Activated naive CD8-positive, alpha-beta T cell treated with anti-CD3 and anti-CD28 coated beads for 36 hours (primary cell): ENCODE measurements at places on chromosomes 12 and 14. TPM values are rescaled to one million over a fixed set of nuclear protein-coding genes. Genes with fewer than 3 reads are reported as not detected.

The DHRS2 gene
- total RNA-seq: 10.4 TPM

The GAS2L3 gene
- total RNA-seq: 1.3 TPM

GRCh38 chr14:101496776-101497683 lies 64.3 kb upstream of the DIO3 start:
- H3K27ac ChIP-seq: no peak overlapping the region
- DNase-seq: no peak
- H3K4me3 ChIP-seq: no peak overlapping the region
- peaks cover 18% of the 10 kb centered on the region for H3K27me3 ChIP-seq
- no peaks in the 10 kb centered on the region for H3K4me1 ChIP-seq
- H3K36me3 ChIP-seq: no peaks in the 10 kb centered on the region

DNA sequence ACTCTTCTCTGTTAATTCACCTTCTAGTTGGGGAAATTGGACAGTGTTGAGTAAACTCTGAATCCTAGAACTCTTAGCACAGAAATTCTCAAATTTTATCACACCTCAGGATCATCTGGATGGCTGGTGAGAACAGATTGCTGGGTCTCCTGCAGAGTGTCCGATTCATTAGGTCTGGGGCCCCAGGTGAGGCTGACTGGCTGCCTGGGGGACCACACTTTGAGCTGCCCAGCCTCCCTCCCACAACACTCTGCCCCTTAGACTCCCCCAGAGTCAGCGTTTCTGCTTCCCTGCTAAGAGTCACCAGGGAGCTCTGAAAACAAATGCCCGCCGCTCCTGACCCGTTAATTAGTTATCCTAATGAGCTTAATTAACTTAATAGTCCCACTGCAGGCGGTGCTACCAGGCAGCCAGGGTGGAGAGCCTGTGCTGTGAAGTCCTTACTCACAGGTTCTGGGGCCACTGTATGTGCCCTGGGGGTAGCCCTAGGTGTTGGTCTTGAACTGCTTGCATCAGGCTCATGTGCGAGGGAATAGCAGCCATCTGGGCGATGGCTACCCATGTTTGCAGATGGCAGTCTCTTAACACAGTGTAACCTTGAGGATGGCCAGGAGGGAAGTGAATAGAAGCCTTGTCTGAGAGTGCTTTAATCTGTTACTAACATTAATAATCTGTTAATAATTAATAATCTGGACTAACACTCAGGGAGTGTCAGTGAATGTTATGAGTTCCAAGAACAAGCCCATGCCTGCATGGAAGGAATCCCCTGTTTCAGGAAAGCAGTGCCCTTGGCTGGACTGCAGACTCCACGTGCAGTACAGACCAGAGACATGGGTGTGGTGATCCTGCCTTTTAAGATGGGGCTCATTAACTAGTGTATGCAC lies 35.6 kb downstream of the AACS start:
- H3K27ac ChIP-seq: no peak overlapping the region
- no peak overlapping the region for H3K4me3 ChIP-seq
- no peaks in the 10 kb centered on the region for H3K27me3 ChIP-seq
- peaks cover 12% of the 10 kb centered on the region for H3K4me1 ChIP-seq

- DNase-seq: no peak
- H3K36me3 ChIP-seq: no peaks in the 10 kb centered on the region
- H3K4me1 ChIP-seq: no peaks in the 10 kb centered on the region
- H3K27me3 ChIP-seq: peaks cover 36% of the 10 kb centered on the region
- no peak within 1 kb of the TSS for H3K27ac ChIP-seq
These were observed at the start of gene GLT1D1 for GRCh38 chr12:128852885-128853599. Gene GLT1D1 (plus strand): TSS chr12:128853478. CDS start chr12:128853582, 104 bp downstream.

GRCh38 chr12:105235281-105235731 lies 668 bp downstream of the APPL2 start:
- H3K36me3 ChIP-seq: peaks cover 2% of the 10 kb centered on the region
- H3K27me3 ChIP-seq: no peaks in the 10 kb centered on the region
- H3K4me1 ChIP-seq: peaks cover 44% of the 10 kb centered on the region
- H3K4me3 ChIP-seq: peak overlapping the region; percentile 88

GRCh38 chr14:94917041-94917600 lies 147.2 kb upstream of the GSC start:
- H3K36me3 ChIP-seq: no peaks in the 10 kb centered on the region
- no peak overlapping the region for H3K4me3 ChIP-seq
- DNase-seq: no peak
- H3K27me3 ChIP-seq: peaks cover 5% of the 10 kb centered on the region
- H3K27ac ChIP-seq: no peak overlapping the region

The BATF gene
- 47.9 TPM for total RNA-seq

- H3K27me3 ChIP-seq: peaks cover 42% of the 10 kb centered on the region
- no peak for DNase-seq
- no peak overlapping the region for H3K4me3 ChIP-seq
- peaks cover 8% of the 10 kb centered on the region for H3K4me1 ChIP-seq
- no peaks in the 10 kb centered on the region for H3K36me3 ChIP-seq
These were observed 6.5 kb downstream of the WNT5B start for GRCh38 chr12:1635301-1636095.

- no peak for DNase-seq
- H3K36me3 ChIP-seq: peaks cover 2% of the 10 kb centered on the region
- peaks cover 29% of the 10 kb centered on the region for H3K27me3 ChIP-seq
- no peak overlapping the region for H3K4me3 ChIP-seq
These were observed 9.8 kb downstream of the OR2AP1 start for GRCh38 chr12:55582066-55582465.

GRCh38 chr12:101878243-101878821 lies 952 bp downstream of the DRAM1 start:
- no peak for DNase-seq
- peak overlapping the region; percentile 91 for H3K4me3 ChIP-seq
- peaks cover 3% of the 10 kb centered on the region for H3K27me3 ChIP-seq
- peaks cover 16% of the 10 kb centered on the region for H3K4me1 ChIP-seq
- H3K27ac ChIP-seq: peak overlapping the region; percentile 75

GRCh38 chr14:89842837-89843236 lies 111.7 kb downstream of the EFCAB11 start:
- H3K4me3 ChIP-seq: no peak overlapping the region
- no peaks in the 10 kb centered on the region for H3K4me1 ChIP-seq
- DNase-seq: no peak
- H3K27ac ChIP-seq: no peak overlapping the region
- no peaks in the 10 kb centered on the region for H3K36me3 ChIP-seq

DNA sequence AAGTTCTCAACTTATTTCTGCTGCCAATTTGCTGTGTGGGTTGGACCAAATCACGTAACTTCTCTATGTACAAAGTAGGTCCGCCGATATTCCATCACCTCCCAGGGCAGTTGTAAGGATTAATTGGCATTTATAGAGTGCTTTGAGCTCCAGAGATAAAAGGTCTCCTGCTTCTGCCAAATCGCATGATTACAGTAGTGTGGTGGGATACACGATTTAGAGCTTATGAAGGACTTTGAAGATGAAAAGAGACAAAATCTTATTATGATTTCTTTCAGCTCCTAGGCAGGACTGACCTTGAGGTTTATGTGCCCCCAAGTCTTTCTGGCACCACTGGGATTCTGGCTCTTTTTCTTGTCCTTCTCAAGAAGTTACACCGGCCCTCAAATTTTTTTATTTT lies 84.7 kb downstream of the TBC1D30 start:
- H3K4me3 ChIP-seq: no peak overlapping the region
- H3K27ac ChIP-seq: no peak overlapping the region
- no peaks in the 10 kb centered on the region for H3K4me1 ChIP-seq
- H3K27me3 ChIP-seq: peaks cover 4% of the 10 kb centered on the region
- DNase-seq: no peak

The TEX52 gene
- not detected for total RNA-seq

- no peaks in the 10 kb centered on the region for H3K27me3 ChIP-seq
- DNase-seq: no peak
- no peak overlapping the region for H3K4me3 ChIP-seq
- H3K36me3 ChIP-seq: no peaks in the 10 kb centered on the region
- no peaks in the 10 kb centered on the region for H3K4me1 ChIP-seq
- H3K27ac ChIP-seq: no peak overlapping the region
These were observed 86.3 kb upstream of the PDZRN4 start for GRCh38 chr12:41101806-41102205.

The FBLN5 gene
- 1.6 TPM for total RNA-seq

GRCh38 chr12:102669056-102669455 lies 188.7 kb upstream of the IGF1 start:
- H3K36me3 ChIP-seq: no peaks in the 10 kb centered on the region
- peaks cover 15% of the 10 kb centered on the region for H3K27me3 ChIP-seq
- no peaks in the 10 kb centered on the region for H3K4me1 ChIP-seq
- no peak for DNase-seq
- no peak overlapping the region for H3K27ac ChIP-seq

The ATL1 gene
- 1.4 TPM for total RNA-seq

The E2F7 gene
- 6.3 TPM for total RNA-seq

DNA sequence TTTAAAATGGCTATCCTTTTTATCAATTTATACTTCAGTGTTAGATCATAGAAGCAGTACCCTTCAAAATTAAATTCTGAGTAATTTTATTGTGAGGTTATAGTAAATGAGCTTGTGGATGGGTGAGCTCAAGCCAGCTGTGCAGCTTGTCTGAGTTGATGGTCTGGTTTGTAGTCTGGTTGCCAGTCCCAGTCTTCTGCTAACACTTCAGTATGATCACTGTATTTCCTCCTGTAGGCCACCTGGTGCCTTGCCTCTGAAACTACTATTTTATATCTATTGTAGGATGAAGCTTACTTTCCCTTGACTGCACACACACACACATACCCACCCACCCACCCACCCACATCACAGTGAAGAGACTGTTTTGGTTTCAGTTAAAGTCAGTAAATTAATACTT lies 496.4 kb downstream of the PCNX1 start:
- no peaks in the 10 kb centered on the region for H3K27me3 ChIP-seq
- peaks cover 40% of the 10 kb centered on the region for H3K4me1 ChIP-seq
- H3K4me3 ChIP-seq: no peak overlapping the region
- H3K27ac ChIP-seq: no peak overlapping the region
- peaks cover 15% of the 10 kb centered on the region for H3K36me3 ChIP-seq

GRCh38 chr12:105906561-105906960 lies 232.2 kb downstream of the NUAK1 start:
- H3K4me1 ChIP-seq: no peaks in the 10 kb centered on the region
- no peak overlapping the region for H3K27ac ChIP-seq
- no peaks in the 10 kb centered on the region for H3K27me3 ChIP-seq
- H3K36me3 ChIP-seq: no peaks in the 10 kb centered on the region
- DNase-seq: no peak
- H3K4me3 ChIP-seq: no peak overlapping the region

DNA sequence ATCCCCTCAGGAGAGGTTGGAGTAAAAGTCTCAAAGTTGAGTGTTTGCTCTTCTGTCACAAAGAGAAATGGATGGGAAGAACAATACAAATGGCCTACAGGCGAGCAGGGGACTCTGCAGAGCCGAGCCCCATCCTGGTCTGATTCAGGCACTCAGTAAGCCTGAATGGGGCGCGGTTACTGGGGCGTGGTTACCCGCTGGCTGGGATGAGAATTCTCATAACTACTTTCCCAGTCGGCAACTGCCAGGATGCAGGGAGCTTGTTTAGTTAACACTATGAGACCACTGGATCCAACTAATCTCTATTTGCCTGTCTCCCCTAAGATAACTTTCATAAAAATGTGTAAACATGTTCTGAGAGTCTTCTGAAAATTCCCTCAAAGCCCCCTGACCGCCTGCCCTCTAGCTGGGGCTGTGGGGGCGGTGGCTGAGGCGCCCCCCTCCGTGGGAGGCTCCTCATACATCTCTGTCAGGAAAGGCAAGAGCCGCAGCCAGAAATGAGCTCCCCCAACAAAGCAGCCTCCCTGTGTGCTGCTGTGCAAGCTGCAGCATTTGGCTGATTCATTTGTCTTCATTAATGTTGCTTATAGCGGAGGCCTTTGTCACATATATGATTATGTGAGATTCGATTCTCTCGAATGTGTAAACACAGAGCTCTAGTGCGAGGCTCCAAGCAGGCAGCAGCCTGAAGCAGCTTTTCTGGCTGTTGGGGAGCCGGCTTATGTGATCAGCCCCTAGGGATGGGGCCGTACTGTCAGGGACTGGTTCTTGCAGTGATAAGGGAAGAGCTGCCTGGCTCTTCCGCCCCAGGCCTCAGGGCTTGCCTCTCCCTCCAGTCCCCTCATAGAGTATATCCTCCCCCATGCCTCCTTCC lies 126.1 kb upstream of the ARHGAP5 start:
- H3K4me3 ChIP-seq: no peak overlapping the region
- no peak overlapping the region for H3K27ac ChIP-seq
- no peak for DNase-seq
- H3K4me1 ChIP-seq: peaks cover 5% of the 10 kb centered on the region
- peaks cover 19% of the 10 kb centered on the region for H3K27me3 ChIP-seq

The PIWIL1 gene
- not detected for total RNA-seq

The SLC7A8 gene
- 2.8 TPM for total RNA-seq

- H3K4me3 ChIP-seq: no peak overlapping the region
- no peaks in the 10 kb centered on the region for H3K27me3 ChIP-seq
- H3K4me1 ChIP-seq: peaks cover 35% of the 10 kb centered on the region
- H3K27ac ChIP-seq: no peak overlapping the region
- peaks cover 14% of the 10 kb centered on the region for H3K36me3 ChIP-seq
- no peak for DNase-seq
These were observed 19.1 kb downstream of the HELB start for GRCh38 chr12:66321435-66321834.

GRCh38 chr14:34237081-34237480 lies 225.0 kb downstream of the SPTSSA start:
- H3K27me3 ChIP-seq: peaks cover 10% of the 10 kb centered on the region
- no peaks in the 10 kb centered on the region for H3K36me3 ChIP-seq
- DNase-seq: no peak
- no peaks in the 10 kb centered on the region for H3K4me1 ChIP-seq

- no peaks in the 10 kb centered on the region for H3K4me1 ChIP-seq
- no peak overlapping the region for H3K27ac ChIP-seq
- H3K27me3 ChIP-seq: no peaks in the 10 kb centered on the region
- DNase-seq: no peak
- H3K4me3 ChIP-seq: no peak overlapping the region
These were observed 694.8 kb upstream of the MIS18BP1 start for GRCh38 chr14:45947830-45948229.

DNA sequence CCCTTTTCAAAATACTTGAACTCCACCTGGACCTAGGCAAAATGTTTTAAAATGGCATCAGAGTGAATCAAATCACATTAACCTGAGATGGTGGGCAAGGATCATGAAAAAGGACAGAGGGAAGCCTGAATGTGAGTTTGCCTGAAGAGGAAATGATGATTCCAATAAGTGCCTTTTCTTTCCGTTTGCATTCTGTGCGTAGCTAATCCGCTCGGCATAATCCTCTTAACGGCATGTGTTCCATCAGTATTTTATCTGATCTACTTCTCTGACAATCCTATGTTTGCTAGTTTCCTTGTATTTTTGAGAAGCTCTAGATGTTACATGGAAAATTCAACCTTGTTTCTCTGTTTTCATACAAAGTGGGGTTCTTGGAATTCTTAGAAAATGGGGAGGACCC lies 354.6 kb downstream of the NRXN3 start:
- no peaks in the 10 kb centered on the region for H3K4me1 ChIP-seq
- H3K27ac ChIP-seq: no peak overlapping the region
- DNase-seq: no peak
- H3K36me3 ChIP-seq: no peaks in the 10 kb centered on the region
- peaks cover 4% of the 10 kb centered on the region for H3K27me3 ChIP-seq
- H3K4me3 ChIP-seq: no peak overlapping the region

The CLEC2B gene
- total RNA-seq: 21.1 TPM

GRCh38 chr14:56211084-56211483 lies 92.9 kb downstream of the PELI2 start:
- peaks cover 10% of the 10 kb centered on the region for H3K4me1 ChIP-seq
- no peaks in the 10 kb centered on the region for H3K27me3 ChIP-seq
- H3K4me3 ChIP-seq: no peak overlapping the region
- no peak for DNase-seq
- H3K36me3 ChIP-seq: no peaks in the 10 kb centered on the region

GRCh38 chr12:14810953-14811483 lies 3.0 kb downstream of the SMCO3 start:
- H3K27ac ChIP-seq: peak overlapping the region; percentile 69
- no peak for DNase-seq
- H3K4me3 ChIP-seq: peak overlapping the region; percentile 14
- H3K4me1 ChIP-seq: peaks cover 17% of the 10 kb centered on the region
- no peaks in the 10 kb centered on the region for H3K27me3 ChIP-seq
